ENCODE measurements at places on chromosomes 3 and 15.

- no peak for DNase-seq
These were observed 1.5 kb downstream of the EAF2 start for GRCh38 chr3:121836481-121836880.

GRCh38 chr3:79767194-79767904 lies 449 bp downstream of the ROBO1 start:
- DNase-seq, result no peak

GRCh38 chr3:31610700-31611275 lies 78.1 kb downstream of the STT3B start:
- DNase-seq, result no peak

DNA sequence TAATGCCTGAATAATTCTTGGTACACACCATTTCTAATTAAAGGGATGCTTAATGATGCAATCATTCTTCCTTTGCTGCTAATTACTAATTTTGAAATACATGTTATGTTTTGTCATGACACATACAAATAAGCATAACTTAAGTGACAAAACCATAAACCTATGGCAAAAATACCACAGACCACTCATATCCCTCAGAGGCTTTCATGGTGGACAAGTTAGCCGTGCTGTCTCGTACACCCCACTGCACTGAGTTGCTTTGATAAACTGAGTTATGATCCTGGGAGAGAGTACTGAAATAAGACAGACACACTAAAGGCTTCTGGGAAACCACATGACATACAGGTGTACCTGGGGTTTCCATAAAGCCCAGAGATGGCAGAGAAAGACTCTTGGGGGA lies 913.8 kb downstream of the FHIT start:
- DNase-seq, result no peak

GRCh38 chr3:189999718-190000117 lies 121.0 kb downstream of the P3H2 start:
- DNase-seq, result no peak

Data from aorta (tissue), 5 donors.